NB4 (cell line): ENCODE measurements at places on chromosomes 3 and 15.
A peak's percentile ranks its signal among the peaks of the same experiment; 100 is the strongest.

DNA sequence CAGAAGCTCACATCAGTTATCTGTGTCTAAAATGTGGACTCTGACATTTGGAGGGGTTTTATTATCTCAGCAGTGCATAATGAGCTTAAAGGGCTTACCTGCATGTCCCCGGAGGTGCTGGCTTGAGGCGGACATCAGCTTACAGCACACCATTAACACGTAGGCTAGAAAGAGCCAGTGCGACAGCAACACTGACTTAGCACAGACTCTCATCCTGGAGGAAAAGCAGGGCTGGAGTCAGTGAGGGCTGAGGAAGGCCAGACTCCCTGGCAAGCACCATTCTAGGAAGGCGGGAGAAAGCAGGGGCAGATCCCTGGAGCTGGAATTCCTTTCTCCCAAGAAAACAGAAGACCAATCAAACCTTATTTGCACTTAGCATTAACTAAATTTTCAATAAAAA lies 51.7 kb downstream of the TAFA4 start:
- no peak for DNase-seq

DNA sequence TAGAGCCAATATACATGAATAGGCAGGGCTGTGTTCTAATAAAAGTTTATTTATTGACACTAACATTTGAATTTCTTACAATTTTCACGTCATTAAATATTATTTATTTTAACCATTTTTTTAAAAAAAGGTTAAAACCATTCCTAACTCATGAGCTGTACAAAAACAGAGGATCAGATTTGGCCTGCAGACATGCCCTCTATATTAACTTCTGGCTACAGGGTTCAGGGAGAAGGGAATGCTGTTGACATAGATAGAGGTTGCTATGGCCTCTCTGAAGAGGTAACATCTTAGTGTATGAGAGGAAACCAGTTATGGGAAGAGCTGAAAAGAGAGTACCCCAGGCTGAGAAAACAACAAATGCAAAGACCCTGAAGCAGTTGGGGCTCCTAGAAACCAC lies 19.1 kb upstream of the RAP2B start:
- DNase-seq: no peak

- DNase-seq: no peak
Observed at GRCh38 chr3:129586746-129587430, 19.6 kb downstream of the PLXND1 start.

DNA sequence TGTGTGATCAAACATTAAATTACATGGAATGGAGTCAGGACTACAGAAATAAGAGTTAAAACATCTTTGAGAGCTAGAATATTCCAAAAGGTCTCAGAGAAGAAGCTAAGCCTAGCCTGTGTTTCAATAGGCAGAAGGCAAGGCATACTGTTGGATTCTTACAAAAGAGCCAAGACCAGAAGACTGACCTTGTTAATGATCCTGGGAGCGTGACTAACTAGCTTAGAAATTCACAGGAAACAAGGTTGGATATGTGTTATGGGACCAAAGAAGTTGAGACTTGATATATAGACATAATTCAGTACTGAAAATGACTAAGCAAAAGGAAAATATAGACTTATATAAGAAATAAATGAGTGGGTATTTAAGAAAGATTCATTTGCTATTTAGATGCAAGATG lies 50.1 kb downstream of the FEZF2 start:
- DNase-seq: no peak

GRCh38 chr3:87446849-87447387 lies 170.5 kb upstream of the POU1F1 start:
- DNase-seq: no peak

- DNase-seq: no peak
Observed at GRCh38 chr3:40055361-40055760, 246.0 kb downstream of the MYRIP start.

DNA sequence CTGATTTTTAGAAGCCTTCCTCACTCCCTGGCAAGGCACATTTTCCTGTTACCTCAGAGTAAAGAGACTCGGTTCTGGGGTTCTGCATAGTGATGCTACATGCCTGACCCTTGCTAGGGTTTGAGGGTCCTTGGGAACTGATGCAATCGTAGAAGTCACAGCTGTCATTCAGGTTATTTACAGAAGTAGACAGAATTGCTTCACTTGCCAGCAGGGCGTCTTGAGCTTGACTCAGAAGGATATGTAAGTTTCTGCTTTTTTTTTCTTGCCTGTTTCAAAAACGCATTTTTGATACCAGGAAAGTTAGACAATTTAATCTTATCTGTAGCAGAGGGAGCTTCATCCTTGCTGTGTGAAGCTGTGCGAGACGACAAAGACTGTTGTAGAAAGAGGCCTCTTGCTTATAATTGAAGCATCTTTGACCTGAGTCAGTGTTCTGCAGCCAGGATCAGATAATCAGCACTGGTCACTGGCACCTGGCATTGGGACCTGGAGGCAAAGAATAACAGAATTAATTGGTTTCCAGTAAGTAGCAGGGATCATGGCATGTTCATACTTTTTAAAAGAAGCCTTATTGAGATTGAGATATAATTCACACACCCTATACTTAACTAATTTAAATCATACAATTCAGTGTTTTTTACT lies 24.8 kb downstream of the CACNA1D start:
- DNase-seq: peak; percentile 73

DNA sequence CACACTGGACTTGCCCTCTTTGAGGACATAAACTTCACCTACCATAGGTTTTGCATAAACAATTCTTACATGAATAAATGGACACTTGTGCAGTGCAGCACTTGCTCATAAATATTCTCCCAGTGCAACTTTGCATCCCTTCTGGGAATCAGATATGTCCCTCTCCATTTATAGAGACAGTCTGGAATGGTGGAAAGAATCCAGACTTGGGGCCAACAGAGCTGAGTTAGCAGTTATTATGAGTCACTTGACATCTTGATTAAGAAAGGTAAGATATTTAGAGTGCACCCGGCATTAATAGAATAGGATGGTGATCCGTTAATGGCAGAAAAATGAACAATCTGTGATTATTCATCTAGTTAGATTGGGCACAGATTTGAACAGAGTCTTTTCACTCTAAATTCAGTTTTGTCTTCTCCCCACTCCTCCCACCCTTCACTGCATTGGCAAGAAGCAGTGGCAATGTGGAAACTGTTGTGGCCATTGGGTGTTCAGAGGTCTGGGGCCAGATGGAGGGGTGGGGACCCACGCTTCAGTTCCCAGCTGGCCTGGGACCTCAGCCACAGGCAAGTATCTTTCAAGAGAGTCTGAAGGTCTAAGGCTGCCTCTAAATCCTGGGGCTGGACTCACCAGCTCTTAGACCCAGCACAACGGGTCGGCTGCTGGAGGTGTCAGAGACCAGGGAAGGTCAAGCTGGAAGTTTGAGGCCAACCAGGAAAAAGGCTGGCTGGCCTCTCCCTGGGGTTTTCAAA lies 58.9 kb upstream of the KY start:
- no peak for DNase-seq
